ENCODE measurements at places on chromosomes 12 and 14.

DNA sequence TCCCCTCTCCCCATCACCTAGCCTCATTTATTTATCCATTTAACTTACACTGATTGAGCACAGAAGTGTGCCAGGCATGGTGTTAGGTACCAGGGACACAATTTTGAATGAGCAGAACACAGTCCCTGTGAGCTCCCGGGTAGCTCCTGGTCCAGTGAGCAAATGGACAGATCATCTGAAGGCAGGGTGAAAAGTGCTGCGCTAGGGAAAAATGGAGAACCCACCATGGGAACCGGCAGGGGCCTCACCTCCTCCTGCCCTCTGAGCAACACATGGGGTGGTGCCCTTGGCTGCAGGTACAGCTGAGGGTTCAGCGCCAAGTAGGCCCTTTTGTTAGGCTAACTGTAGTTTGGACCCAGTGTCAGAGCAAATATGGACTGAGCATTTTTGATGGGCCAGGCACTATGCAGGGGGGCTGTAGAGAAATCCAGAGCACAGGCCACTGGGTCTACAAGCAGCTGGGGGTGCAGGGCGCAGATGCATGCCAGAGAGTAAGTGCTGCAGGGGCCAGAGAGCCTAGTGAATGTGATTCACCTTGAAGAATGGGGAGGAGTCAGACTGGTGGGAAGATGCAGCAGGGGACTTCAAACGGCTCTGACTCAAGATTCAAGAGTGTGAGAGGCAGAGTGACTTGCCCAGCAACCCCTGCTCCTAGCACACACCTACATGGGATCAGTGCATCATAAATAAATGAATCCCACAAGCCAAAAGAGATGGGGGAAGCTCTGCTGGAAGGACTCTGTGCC lies 28.2 kb downstream of the LTBP2 start:
- DNase-seq = peak; percentile 85

- no peak for DNase-seq
Observed at GRCh38 chr14:100131181-100131580, 28.3 kb downstream of the DEGS2 start.

DNA sequence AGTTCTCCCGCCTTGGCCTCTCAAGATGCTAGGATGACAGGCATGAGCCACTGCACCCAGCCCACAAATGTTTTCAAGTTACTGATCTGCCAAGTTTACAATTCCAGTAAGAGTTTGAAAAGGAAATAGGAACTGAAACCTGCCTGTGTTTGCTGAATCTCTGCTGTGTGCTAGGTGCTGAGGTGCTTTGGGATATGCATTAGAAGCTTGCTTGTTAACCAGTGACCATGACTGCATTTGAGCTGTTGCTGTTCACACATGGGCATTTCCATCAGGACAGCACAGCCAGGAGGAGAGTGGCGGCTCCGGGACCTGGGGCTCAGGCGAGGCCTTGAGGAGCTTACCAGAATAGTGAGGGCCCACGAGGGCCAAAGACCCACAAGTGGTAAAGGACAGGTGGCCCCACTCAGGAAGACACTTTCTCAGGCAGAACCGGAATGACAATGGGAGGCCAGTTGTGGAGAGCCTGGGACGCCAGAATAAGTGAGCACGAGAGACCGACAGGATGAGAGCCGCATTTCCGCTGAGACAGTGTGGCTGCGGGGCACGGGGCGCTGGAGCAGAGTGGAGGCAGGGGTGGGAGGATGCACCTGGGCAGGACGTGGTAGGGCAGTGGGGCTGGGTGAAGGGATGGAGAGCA lies 54.5 kb upstream of the MMP17 start:
- DNase-seq = no peak

GRCh38 chr14:96038920-96039632 lies at the start of gene C14orf132:
Gene C14orf132 (plus strand): TSS chr14:96039362. CDS start chr14:96039501, 139 bp downstream.
- peak; percentile 62 for DNase-seq

GRCh38 chr12:89472508-89472907 lies 52.1 kb downstream of the GALNT4 start:
- peak; percentile 29 for DNase-seq

GRCh38 chr12:116389990-116390389 lies 112.5 kb upstream of the MED13L start:
- peak; percentile 95 for DNase-seq

- DNase-seq = peak; percentile 71
Observed at GRCh38 chr14:89507521-89507920, 90.5 kb upstream of the FOXN3 start.

DNA sequence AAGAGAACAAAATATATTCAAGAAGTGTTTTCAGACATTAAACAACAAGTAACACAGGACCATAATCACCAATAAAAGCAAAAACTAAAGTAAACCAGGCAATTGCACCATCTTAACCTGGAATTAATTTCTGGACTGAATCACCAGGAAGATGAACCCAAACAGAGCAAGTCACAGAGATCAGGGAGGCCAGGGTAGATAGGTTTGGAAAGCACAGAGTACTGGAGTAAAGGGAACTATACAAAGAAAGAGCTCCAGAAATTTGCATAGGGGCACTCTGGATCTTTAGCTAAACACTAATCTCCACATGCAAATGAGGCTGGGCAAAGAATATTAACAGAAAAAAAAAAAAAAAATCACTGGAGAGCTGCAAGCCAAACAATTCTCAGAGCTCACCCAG lies 84.7 kb downstream of the NUAK1 start:
- DNase-seq = no peak

DNA sequence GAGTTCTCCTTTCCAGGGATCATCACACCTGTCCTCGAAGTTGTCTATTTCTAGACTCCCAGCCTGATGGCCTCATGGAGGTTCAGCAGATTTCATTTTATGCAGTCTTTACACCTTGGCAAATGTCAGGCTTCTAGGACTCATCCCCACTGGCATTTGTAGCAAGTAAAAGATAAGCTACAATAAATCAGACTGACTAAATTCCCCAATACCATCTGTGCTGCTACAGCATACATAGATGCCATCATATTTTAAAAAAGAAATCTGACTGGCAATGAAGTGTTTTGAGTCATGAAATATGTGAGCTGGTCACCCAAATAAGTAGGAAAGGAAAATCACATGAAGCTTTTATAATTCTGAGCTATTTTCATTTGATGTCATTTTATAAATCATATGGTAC lies 55.3 kb downstream of the KCNC2 start:
- DNase-seq = no peak

GRCh38 chr12:52097045-52097666 lies 17.7 kb downstream of the SMIM41 start:
- DNase-seq = no peak

- no peak for DNase-seq
Observed at GRCh38 chr12:5458229-5459050, 26.5 kb downstream of the NTF3 start.

- DNase-seq = no peak
Observed at GRCh38 chr14:55410876-55411275, 754 bp downstream of the ATG14 start.

DNA sequence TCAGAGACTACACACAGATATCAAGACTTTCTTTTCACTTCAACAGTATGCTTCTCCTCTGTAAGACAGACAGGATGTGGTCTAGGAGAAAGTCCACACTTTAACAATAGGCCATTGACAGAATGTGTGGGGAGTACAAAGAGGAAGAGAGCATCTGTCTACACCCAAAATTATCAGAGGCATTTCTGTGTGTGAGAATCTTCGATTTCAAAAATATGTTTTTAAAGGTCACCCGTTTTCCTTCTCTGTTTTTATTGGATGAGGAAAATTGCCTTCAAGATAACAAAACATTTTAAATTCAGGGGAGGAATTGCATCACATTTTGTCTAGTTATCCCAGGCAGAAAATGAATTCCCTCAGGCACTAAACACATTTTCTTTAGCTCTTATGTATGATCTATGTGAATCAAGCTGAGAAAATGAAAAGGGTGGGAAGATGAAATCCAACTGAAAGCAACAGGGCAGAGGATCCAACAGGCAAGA lies 16.4 kb downstream of the NAV3 start:
- peak; percentile 52 for DNase-seq

DNA sequence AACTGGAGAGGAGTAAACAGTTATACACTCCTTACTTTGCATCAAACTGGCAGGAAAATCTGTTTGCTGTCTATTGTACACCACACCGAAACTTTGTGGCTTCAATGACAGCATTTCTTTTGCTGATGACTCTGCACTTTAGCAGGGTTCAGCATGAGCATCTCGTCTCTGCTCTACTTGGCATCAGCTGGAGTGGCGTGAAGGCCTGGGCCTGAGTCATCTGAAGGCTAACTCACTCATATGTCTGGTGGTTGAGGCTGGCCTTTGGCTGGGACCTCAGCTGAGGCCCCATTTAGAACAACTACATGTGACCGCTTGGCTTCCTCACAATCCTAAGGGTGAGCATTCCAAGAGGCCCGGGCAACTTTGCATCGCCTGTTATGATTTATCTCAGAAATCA lies 28.7 kb upstream of the REP15 start:
- DNase-seq = peak; percentile 86

GRCh38 chr12:8687846-8688601 lies 9.8 kb upstream of the RIMKLB start:
- DNase-seq = peak; percentile 93

DNA sequence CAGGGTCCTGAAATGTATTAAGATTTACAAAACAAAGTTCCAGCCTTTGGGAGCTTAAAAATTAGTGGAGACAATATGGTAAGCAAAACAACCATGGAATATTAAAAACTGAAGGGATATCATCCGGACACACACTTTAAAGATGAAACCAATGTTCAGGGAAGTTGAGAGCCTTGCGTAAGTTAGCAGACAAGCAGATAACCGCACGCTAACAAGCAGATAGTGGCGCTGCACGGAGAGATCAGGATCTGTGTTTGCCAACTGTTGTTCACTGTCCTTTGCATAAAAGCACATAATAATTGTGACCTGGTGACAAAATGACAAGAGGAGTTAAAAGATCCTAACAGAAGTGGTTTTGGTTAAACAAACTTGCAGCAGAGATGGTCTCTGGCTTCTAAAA lies 14.3 kb upstream of the TMEM229B start:
- no peak for DNase-seq

Measured in choroid plexus epithelial cell (primary cell).